ENCODE measurements at places on chromosomes 5 and 9.
A peak's percentile ranks its signal among the peaks of the same experiment; 100 is the strongest.

- no peak for DNase-seq
These were observed 23.7 kb upstream of the TAS2R1 start for GRCh38 chr5:9653811-9654210.

DNA sequence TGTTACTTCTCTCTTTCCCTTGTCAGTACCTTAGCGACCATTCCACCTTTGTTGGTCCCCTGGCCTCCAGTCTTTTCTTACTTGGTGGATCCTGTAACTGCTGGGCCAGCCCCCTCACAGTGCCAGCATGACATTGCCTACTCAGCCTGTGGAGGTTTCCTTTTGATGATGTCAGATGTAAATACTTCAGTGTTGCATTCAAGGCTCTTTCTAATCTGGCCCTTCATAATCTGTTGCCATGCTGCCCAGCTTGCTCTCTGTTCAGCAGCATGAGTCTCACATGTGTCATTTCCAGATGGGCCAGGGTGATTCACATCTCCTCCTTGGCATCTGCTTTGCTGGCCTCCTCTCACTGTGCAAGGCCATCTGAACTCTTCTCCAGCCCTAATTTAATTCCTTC is 57.1 kb downstream of the MAST4 start:
- DNase-seq = no peak

GRCh38 chr9:82504620-82505019 is 516.0 kb downstream of the SPATA31D1 start:
- DNase-seq = peak; percentile 19

GRCh38 chr5:38008198-38008597 is 168.4 kb upstream of the GDNF start:
- no peak for DNase-seq

DNA sequence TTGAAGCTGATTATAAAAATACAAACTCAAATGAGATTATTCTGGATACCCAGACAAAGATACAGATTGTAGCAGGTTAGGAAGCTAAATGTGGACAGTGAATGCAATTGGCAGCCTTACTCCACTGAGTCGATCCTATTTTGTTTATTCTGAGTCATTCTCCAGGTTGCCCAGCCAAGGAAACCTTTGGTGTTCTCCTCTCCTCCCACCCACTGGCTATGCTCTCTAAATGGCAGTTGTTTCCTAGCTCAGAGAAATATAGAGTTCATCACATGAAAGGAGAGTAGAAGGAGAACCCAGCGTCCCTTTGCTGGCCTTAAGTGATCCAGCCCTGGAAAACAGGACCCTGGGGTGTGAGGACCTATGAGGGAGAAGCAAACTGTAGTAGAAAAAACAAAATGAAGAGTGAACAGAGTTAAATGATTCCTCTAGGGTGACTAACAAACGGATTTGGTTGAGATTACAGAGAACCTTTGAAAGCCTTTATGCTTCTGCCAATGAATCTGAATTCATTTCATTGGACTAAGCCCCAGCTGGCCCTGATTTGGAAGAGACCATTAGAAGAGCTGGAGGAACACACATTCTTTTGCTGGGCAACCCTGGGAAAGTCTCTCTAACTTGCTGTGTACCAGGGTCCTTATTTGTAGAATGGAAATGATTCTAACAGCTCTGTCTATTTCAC is 95.1 kb downstream of the BRINP1 start:
- no peak for DNase-seq

DNA sequence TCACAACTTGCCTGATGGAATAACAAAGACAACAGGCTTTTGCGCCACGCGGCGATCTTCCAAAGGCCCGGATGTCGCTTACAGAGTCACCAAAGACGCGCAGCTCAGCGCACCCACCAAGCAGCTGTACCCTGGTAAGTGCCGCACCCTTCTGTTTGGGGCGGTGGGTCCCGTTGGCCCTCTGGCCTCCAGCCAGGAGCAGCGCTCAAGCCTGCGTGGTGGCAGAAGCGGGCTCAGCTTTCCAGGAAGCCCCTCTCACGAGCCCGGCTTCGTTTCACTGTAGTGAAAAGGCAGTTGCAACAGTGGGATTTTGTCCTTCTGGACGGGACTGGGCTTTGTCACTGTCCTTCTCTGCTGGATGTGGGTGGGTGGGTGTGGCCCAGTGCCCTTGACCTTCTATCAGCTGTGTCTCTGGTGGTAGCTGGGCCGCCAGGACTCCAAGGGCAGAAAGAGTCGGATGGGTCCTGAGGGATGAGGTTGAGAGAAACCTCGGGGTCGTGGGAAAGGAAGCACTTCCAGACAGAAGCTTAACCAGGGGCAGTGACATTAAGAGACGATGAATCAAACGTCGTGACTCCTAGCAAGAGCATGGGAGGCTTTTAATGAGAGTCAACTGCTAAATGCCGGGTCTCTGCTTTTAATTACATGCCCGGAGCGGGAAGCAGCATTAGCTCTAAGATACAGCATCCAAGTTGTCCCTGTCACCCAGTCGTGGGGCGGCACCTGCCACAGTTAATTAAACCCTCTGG is 49.5 kb downstream of the COL5A1 start:
- no peak for DNase-seq

GRCh38 chr5:882253-883183 is 10.1 kb downstream of the BRD9 start:
- no peak for DNase-seq

- DNase-seq = no peak
These were observed 13.6 kb upstream of the PHF19 start for GRCh38 chr9:120890320-120891244.

DNA sequence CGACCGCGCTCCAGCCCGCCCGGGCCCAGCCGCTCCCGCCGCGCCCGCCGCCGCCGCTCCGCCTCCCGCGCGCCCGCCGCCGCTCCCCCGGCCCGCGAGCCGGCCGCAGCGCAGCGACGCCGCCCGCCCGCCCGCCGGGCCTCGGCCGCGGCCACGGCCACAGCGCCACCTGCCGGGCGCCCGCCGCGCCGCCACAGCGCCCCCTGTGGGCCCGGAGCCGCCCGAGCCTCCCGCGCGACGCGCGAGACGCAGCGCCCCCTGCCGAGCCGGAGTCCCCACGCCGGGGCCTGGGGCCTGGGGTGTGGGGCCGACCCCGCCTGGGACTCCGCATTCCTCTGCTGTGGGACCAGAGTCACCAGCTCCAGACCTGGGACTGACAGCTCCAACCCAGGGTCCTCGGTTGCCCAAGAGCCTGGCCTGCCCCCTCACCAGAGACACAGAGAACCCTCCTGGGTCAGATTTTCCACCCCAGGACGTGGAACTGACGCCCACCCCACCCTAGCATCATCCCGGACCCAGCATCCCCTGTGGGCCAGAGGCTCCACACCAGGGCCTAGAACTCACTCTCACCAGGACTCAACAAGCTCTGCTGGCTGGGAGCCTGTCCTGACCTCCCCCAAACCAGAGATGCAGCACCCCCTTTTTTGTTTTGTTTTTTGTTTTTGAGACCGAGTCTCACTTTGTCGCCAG is at the start of gene RAPGEF1:
RAPGEF1 (minus strand) TSS at position 118 of the 690 bp plus-strand sequence. CDS start 246 bp downstream, outside the sequence.
- DNase-seq = peak; percentile 77

GRCh38 chr9:27383524-27383923 is 86.6 kb upstream of the EQTN start:
- DNase-seq = no peak

DNA sequence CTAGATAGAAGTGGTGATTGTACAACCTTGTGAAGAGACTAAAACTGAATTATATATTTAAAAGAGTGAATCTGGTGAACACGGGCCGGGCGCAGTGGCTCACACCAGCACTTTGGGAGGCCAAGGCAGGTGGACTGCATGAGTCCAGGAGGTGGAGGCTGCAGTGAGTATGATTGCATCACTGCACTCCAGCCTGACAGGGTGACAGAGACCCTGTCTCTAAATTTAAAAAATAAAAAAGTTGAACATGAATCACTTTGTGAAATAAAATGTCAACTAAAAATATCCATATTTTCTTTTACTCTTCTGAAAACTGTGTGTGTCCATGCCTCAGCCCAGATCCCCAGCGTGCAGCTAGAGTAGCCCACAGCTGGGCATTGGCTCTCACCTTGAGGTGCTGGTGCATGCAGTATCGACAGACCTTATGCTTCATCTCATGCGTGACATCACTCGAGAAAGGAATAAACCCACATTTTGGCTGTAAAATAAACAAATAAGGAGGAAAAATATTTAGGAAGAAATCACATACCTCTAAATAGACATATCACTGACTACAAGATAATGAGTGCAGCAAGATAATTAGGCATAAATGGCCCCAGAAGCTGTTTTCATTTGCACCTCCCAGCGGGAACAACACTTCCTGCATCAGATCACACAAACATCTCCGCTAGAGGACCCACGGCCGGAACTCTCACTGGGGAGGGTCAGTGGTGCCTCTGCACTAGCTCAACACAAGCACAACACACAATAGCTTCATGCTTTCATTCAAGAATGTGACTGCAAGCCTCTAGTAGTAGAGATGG is 22.1 kb downstream of the IPPK start:
- DNase-seq = no peak

DNA sequence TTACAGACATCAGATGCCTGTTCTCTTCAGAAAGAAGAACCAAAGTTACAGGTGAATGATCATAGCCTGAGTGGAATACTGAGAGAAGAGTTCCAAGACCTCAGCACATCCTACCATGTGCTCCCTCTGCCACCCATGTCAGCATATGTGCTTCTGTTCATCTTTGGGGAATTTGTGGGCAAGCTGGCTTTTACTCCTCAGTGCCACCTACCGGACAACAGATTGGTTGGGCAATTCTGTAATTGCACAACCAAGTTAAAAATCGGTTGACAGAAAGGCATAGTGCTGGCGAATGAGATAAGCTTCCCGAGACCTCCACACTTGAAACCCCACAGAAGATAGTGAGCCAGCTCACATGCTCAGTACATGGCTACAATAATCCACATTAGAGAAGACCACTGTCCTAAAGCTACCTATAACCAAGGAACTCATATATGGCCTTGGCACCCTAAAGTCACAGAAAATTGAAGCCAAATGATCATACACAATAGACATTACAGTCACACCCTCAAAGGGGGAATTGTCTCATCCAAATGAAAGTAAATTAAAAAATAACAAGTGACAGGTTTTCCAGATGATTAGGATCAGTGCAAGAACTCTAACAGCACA is 1238.0 kb upstream of the NUDT12 start:
- DNase-seq = peak; percentile 58

GRCh38 chr5:82591021-82591515 is 312.9 kb upstream of the RPS23 start:
- DNase-seq = peak; percentile 64

DNA sequence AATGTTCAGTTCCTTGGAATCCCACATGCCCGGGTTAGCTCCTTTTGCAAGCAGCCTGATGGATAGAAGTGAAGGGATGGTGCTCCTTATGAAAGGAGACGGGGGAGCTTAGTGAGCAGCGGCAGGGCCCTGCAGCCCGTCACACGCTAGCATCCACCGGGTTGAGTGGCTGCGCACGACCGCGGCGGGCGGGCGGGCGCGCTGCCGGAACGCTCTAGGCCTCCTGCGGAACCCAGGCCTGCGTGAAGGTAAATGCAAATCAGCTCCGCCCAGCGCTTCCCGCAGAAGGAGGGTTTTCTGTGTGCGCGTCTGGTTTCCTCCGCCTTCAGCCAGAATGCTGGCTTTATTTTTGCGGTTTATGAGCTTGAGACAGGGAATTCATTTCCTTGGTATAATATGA is 19.8 kb downstream of the IL12B start:
- peak; percentile 78 for DNase-seq

- DNase-seq = no peak
These were observed 7.6 kb upstream of the RIC1 start for GRCh38 chr9:5621327-5621726.

- DNase-seq = no peak
These were observed 155.0 kb upstream of the PITX1 start for GRCh38 chr5:135189024-135189423.

GRCh38 chr9:35501946-35502345 is 12.0 kb downstream of the RUSC2 start:
- DNase-seq = no peak

DNA sequence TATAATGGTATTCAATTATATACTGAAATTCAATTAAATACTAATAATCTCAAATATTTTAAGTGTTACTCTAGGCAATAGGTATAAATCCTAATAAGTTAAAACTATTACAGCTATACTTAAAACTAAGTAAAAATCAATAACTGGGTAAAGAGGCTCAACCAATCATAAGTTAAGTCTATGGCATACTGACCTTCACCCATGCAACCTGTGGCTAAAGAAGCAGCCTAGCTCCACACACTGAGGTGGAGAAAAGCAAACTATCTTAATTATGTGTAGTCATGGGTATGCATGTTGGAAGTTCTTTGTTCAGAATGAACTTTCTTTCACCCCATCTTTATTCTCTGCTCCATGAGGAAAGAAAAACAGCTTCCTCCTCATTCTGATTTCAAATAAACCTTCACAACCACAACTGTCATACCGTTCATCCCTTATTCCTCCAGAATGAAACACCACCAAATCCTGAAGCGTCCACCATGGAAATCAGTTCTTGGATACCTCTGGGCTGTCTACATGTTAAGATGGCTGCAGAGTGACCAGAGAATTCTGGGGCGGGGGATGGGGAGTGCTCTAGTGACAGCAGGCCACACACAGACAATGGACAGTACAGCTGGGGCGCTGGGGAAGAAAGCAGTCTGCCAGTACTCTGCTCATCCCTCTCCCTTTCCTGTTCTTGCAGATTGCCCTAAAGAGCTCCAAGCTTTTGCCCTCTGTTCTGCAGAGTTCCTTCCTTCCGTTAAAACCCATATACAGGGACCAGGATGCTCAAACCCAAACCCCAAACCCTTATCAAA is 62.3 kb downstream of the RIGI start:
- DNase-seq = peak; percentile 12

DNA sequence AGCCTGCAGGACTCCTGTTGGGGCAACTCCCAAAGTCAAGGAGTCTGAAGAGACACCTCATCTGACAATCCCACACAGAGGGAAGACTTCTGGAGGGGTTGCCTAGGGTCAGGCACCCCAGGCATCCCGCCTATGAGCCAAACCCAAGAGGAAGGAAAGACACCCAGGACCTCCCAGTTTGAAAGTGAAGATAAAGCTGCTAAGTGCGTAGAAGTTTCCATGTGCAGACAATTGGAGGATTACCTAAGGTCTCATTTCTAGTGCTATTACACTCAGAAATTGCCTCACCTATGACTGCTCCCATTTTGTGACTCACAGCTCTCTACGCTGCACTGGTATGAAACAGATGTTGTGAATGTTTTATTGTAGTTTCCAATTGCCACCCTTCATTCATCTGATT is 322.9 kb downstream of the SLIT3 start:
- no peak for DNase-seq

DNA sequence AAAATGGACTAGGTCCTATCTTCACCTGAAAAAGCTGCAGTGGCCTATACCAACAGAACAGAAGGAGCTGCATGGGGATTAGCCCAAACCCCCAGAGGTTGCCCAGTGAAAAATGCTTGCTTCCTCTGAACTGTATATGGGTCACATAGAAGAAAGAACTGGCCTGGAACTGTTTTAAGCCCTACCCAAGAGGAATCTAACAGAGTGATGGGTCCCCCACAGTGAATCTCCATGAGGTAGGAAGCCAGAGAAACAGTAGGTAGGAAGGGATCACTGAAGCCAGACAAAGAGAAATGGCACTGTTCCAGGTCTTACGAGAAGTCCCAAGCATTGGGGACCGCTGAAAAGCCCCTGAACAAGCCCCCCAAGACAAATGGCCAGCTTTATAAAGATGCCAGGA is 28.8 kb upstream of the TRIM32 start:
- peak; percentile 14 for DNase-seq

- DNase-seq = no peak
These were observed 47.8 kb upstream of the ADAMTS2 start for GRCh38 chr5:179393078-179393477.
